ENCODE measurements at places on chromosomes 1 and 21. TPM values are rescaled to one million over a fixed set of nuclear protein-coding genes. Genes with fewer than 3 reads are reported as not detected.

The FCRL1 gene
- not detected for total RNA-seq

The C1orf94 gene
- not detected for total RNA-seq

The F13B gene
- not detected for total RNA-seq

The INAVA gene
- 68.9 TPM for total RNA-seq

- H3K36me3 ChIP-seq = peaks cover 28% of the 10 kb centered on the region
- H3K27me3 ChIP-seq = no peaks in the 10 kb centered on the region
- H3K27ac ChIP-seq = peak overlapping the region; percentile 17
- DNase-seq = no peak
These were observed 5.0 kb downstream of the STX12 start for GRCh38 chr1:27778056-27778455.

GRCh38 chr21:43619344-43619743 lies 39.9 kb downstream of the HSF2BP start:
- no peak for DNase-seq
- H3K4me1 ChIP-seq = no peaks in the 10 kb centered on the region
- H3K27me3 ChIP-seq = no peaks in the 10 kb centered on the region
- no peak overlapping the region for H3K4me3 ChIP-seq
